ENCODE measurements at places on chromosomes 1 and 21.

DNA sequence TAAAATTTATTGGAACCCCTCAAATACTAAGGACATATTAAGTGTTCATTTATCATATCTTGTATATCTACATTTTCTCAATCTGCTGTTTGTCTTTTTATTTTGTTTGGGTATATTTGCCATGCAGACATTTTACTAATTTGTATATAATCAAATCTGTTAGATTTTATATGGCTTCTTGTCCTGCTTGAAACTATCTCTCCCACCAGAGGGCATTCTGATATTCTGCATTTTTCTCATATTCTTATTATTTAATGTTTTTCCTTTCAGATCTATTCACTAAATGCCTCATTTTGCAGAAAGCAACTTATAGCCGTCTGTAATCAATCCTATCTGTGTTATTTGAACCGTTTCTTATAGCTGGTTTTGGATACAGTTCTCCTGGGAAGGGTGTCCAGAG is 745.5 kb downstream of the LRRIQ3 start:
- DNase-seq, result no peak

- DNase-seq, result no peak
Observed at GRCh38 chr1:111911776-111912515, 77.5 kb downstream of the KCND3 start.

GRCh38 chr21:33189824-33190223 is 39.9 kb upstream of the IFNAR2 start:
- DNase-seq, result no peak

DNA sequence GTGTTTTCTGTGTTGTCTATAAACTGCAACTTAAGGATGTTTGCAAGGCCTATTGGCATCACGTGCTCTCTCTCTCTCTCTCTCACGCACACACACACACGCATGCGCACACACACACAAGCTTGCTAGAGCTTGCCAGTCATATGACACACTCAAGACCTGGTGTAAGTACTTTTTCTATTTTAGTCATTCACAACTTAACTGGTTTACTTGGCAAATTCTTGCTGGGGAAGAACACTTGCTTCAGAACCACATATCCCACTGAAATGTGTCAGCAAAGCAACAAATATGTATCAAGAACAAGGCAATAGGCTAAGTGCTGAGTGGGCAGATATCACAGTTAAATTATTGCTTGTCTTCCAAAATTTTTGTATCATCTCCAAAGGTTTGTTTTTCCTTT is 107.8 kb downstream of the DISC1 start:
- no peak for DNase-seq

DNA sequence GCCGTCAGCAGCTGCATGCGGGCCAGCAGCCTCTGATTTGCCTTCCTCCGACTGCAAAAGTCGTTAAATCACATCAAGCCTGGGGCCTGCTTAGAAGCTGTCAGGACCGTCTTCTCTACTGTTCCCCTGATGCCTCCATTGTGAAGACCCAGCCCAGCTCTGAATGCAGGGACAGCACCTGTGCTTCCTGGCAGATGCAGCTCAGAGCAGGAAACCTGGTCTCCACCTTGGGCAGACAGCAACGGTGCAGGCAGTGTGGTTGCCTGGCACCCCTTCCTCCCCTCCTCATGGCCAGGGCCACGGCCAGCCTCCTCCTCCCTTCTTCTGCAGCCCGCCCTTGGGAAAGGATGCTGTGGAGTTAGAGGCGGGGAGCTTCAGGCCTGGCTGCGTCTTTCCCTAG is 92.3 kb upstream of the COL6A1 start:
- DNase-seq, result no peak
